Prostate gland (tissue), 2 donors: ENCODE measurements at places on chromosomes 6 and 20.

DNA sequence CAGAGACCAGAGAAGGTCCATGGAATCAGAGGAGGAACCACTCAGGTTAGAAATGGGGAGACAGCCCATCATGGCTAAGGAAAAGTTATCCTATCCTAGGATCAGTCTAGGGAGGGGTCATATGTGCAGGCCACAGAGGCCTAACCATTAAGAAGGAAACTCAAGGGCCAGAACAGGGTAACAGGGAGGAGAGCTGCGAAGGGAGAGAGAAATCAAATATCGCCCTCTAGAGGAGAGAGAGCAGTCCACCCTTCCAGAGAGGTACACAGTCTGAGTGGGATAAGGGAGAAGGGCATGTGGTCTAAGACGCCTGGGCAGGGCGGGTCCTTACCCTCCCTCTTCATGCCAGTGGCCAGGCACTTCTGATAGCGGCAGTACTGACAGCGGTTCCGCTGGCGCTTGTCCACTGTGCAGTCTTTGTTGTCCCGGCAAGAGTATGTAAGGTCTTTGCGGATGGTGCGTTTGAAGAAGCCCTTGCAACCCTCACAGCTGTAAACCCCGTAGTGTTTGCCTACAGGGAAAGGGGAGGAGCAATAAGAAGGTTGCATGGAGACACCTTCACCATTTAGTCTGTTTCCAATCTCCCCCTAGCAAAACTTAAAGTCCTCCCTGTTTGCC, 2.9 kb downstream of the RXRB start:
- peak; percentile 36 for DNase-seq

DNA sequence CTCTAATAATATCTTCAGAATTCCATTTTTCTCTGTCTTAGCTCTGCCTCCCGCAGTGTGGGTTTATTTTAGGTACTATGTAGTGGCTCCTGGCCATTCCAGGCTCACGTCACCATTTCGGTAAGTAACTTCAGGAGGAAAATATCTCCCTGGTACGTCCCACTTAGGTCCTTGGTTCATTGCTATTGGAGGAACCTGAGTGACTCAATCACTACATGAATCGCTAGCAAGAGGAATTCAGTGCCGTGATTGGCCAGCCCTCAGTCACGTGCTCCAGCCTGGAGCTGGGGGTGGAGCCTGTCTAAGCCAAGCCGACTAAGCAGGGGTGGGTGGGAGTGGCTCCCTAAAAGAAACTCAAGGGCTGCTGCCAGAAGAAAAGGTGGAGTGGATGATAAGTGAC, 67.3 kb upstream of the E2F3 start:
- DNase-seq, result no peak

DNA sequence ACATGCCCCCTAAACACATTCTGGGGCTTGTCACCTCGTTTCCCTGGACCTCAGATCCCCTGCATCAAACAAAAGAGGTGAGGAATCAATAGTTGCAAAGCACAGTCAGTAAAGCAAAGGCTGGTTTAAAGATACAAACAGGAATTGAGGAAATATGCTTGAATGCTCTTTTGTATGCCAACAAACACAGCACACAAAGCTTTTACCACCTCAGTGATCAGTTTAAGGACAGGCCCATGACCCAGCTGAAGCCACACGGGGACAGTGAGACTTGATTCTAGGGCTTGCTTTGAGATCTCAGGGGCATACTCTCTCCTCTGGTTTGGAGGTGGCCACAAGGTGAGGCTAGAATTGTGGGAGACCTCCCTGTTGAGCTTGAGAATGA, 182.9 kb upstream of the CST7 start:
- no peak for DNase-seq

- no peak for DNase-seq
Observed at GRCh38 chr6:132101535-132101934, 150.4 kb upstream of the CCN2 start.

DNA sequence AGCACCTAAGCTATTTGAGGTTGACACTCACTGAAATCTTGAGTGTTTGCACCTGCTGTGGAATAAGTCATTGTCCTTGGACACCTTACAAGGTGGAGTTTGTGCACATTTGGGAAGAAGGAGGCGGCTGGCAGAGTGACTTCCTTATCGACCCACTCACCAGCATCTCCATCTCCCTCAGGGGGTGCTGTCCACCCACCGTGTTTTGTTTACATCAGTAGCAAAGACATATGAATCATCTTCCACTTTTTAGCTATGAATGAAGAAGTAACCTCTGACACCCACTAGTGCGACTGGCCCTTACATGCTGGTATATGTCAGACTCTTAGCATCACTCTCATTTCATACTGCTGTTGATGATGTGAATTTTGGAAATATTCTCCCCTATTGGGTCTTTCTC, 119.5 kb upstream of the SGK1 start:
- no peak for DNase-seq

DNA sequence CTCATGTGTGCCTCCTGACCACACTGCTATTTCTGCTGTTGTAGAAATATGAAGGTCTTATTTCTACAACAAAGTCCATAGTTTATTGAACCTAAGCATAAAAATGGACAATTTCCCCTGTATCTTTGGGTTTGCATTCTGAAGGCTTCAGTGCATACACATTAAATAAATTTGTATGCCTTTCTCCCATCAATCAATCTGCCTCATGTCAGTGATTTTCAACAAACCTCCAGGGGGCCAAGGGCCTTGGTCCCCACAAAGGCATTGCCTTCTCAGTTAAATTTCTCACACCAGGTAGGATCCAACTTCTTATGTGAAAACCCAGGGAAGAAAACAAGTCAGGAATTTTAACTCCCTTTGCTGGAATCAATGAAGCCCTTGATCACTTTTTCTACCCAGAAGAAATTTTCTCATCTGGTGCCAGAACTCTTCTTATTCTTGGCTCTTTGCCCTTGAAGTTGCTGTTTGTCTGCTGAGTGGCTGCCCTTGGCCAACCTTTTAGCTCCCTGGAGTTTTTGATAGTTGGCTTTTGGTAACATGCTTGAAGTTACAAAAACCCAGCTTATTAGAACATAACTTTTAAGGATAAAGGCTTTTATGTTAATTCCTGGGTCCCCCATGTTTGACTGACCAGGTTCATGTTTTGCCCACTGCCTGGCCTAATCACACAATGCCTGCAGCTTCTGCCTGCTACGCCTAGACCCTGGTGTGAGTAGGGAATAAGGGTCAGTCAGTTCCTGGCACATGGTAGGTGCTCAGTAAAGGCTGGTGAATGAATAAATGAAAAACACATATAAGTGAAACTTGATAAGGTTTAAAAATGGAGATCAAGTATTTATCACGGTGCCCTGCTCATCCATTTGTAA, 37.0 kb downstream of the SHLD1 start:
- DNase-seq, result peak; percentile 22

GRCh38 chr20:20843982-20844381, 131.5 kb upstream of the RALGAPA2 start:
- no peak for DNase-seq

DNA sequence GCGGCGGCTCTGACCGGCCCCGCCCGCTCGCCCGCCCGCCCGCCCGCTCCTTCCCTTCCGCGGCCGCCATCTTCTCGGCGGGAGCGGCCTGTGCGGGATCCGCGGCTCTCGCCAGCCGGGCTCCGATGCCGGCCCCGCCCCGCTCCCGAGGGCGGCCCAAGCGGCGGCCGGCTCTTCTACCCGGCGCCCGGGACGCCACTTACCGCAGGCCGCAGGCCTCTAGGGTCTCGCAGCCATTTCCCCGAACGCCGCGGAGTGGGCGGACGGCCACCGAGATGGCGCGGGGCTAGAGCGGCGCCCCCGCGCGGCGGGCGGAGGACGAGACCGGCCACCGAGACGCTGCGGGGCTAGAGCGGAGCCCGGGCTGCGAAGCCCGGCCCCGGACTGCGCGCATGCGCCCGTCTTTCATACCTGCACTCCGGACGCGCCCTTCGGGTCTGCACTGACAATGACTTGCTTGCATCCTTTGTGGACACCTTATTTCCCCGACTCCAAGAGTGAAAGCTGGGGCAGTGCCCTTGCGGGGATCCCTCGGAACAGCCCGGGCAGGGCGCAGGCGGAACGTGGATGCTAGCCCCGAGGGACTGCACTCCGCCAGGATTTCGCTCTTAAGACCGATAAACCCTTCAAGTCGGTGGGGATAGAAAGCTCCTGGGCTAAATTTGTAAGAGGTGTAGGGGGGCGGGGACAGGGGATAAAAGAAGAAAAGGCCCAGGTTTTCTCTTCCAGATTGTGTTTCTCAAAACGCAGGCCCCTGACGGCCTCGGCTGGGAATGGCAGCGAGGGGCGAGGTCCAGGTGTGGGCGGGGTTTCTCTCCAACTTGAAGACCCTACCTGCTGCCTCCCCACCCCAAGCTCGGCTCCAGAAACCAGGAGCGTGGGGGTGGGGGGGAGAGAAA, at the start of gene DIDO1:
Gene DIDO1 (minus strand): TSS at position 277 of the 899 bp plus-strand sequence.
- peak; percentile 88 for DNase-seq

GRCh38 chr20:13251904-13252297, 30.8 kb downstream of the ISM1 start:
- no peak for DNase-seq

GRCh38 chr6:143408151-143408786, 42.2 kb downstream of the ADAT2 start:
- no peak for DNase-seq

GRCh38 chr6:4208158-4208557, 72.8 kb upstream of the ECI2 start:
- no peak for DNase-seq

- DNase-seq, result no peak
Observed at GRCh38 chr6:32876603-32877002, 22.6 kb downstream of the PSMB9 start.

- DNase-seq, result peak; percentile 40
Observed at GRCh38 chr6:7546896-7547295, 5.4 kb downstream of the DSP start.

DNA sequence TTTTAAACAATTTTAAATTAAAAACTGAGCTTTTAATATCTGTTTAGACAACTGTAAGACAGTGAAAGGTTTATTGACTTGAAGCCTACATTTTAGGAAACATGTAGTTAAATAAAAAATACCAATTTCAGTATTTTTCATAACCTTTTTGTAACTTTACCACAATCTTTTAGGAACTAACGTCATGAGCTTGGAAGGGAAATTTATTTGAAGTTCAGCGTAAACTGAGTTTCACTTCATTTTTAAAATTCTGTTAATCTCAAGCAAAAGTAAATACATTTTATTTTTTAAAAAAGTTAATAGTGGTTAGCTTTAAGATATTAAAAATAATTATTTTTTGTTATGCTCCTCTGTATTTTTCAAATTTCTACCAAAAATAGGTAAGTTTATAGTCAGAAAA, 5.5 kb downstream of the CST7 start:
- no peak for DNase-seq

DNA sequence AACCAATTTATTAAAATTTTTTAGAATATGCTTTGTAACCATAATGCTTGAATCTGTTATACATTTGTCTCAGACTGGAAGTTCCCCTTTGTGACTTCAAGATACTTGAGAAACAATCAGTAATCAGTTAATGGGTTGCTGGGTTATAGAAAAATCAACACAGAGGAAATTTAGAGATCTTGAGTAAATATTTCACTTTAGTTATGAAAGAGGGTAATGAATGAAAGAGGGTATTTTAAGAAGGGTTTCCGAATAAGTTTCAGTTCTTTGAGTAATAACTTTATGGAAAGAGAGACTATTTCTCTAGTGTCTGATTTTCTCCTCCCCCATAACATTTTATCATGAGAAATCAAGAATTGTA, 21.4 kb downstream of the ZFAND3 start:
- no peak for DNase-seq

DNA sequence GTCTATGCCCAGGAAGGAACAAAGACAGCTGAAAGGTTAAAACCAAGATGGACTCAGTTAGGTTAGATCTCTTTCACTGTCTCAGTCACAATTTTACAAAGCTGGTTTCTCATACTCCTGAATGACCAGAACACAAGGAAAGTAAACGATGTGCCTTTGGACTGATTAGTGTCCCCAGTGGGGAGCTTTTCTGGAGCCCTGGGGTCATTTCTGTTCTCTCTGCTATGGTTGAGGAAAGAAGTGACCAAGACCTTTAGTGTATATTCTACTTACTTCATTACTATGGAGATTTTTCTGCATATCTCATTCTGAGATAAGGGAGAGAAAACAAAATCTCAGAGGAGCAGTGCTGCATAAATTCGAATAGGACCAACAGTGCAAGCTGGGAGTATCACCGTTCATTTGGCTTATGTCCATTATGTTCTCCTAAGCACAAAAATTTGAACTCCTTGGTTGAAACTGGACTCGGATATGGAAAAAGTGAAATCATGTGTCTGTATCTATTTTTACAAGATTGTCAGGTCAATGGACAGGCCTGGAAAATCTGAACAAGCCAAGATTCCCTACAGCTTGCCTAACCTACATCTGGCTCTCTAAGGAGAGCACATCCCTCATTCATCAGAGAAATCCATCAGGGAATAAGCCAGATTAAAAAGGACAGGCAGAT, 34.4 kb upstream of the ENPP1 start:
- DNase-seq, result no peak

DNA sequence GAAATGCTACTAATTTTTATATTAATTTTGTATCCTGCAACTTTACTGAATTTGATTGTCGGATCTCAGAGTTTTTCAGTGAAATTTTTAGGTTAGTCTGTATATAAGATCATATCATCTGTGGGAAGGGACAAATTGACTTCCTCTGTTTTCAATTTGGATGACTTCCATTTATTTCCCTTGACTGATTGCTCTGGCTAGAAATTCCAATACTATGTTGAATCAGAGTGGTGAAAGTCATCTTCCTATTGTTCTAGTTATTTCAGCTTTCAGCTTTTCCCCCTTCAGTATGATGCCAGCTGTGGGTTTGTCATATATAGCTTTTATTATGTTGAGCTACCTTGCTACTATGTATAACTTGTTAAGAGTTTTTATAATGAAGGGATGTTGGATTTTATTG, 771.2 kb downstream of the KIF16B start:
- no peak for DNase-seq

GRCh38 chr6:6654599-6655575, 66.4 kb downstream of the LY86 start:
- DNase-seq, result no peak

GRCh38 chr6:47716207-47716606, 17.8 kb downstream of the ADGRF4 start:
- DNase-seq, result no peak

- DNase-seq, result no peak
Observed at GRCh38 chr6:148395583-148396101, 53.0 kb downstream of the SASH1 start.

GRCh38 chr6:127635091-127635490, 58.1 kb downstream of the C6orf58 start:
- no peak for DNase-seq

GRCh38 chr6:19153270-19153980, 683.7 kb upstream of the ID4 start:
- no peak for DNase-seq

DNA sequence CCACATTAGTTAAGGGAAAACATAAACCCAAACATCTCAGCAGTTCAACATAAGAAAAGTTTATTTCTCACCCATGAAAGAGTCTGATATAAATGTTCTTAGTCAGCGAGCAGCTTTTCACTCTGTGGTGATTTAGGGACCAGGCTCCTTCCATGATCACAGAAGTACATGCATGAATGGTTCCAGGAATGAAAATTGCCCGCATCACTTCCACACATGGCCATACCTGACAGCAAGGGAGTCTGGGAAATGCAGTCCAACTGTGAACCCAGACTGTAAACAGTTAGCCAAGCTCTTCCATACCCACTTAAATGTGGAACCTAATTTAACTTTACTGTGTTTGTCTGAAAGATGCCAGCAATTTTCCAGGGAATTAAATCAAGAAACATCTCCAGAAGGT, 353.9 kb downstream of the HACE1 start:
- no peak for DNase-seq

- DNase-seq, result no peak
Observed at GRCh38 chr6:4977468-4977867, 26.4 kb downstream of the RPP40 start.

- DNase-seq, result no peak
Observed at GRCh38 chr20:45366631-45367030, 3.7 kb downstream of the SYS1 start.

- peak; percentile 41 for DNase-seq
Observed at GRCh38 chr6:160386869-160387530, 38.8 kb downstream of the SLC22A3 start.
